Activated naive CD4-positive, alpha-beta T cell treated with anti-CD3 and anti-CD28 coated beads, Interleukin-2, amount 50 U/mL, for 72 hours (primary cell): ENCODE measurements at places on chromosomes 11 and 22. TPM values are rescaled to one million over a fixed set of nuclear protein-coding genes. Genes with fewer than 3 reads are reported as not detected.
A peak's percentile ranks its signal among the peaks of the same experiment; 100 is the strongest.

- no peak for DNase-seq
Measured at GRCh38 chr22:29988719-29989118, 91.5 kb upstream of the HORMAD2 start.

DNA sequence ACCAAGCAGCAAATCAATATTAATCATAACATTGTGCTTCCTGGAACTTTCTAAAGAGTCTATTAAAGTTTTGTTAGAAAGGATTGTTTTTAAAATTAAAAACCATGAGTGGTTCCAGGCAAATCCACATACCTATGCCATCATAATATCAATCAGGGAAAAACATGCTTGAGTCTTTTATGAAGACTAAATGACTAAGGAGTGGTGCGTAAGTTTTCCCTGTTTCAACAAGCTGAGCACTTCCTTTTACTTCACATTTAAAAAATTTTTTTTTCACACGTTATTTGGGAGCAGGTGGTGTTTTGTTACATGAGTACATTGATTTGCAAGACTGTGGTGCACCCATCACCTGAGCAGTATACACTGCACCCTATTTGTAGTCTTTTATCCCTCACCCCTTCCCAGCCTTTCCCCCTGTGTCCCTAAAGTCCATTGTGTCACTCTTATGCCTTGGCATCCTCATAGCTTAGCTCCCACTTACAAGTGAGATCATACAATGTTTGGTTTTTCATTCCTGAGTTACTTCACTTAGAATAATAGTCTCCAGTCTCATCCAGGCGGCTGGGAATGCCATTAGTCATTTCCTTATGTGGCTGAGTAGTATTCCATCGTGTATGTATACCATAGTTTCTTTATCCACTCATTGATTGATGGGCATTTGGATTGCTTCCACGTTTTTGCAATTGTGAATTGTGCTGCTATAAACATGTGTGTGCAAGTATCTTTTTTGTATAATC is 1190.3 kb upstream of the RAG2 start:
- DNase-seq: no peak

- DNase-seq: no peak
Measured at GRCh38 chr22:45335021-45335818, 25.5 kb downstream of the FAM118A start.

- DNase-seq: no peak
Measured at GRCh38 chr11:121741761-121742361, 289.1 kb upstream of the SORL1-AS1 start.

GRCh38 chr22:44495629-44496028 is 2.4 kb downstream of the RTL6 start:
- no peak for DNase-seq

DNA sequence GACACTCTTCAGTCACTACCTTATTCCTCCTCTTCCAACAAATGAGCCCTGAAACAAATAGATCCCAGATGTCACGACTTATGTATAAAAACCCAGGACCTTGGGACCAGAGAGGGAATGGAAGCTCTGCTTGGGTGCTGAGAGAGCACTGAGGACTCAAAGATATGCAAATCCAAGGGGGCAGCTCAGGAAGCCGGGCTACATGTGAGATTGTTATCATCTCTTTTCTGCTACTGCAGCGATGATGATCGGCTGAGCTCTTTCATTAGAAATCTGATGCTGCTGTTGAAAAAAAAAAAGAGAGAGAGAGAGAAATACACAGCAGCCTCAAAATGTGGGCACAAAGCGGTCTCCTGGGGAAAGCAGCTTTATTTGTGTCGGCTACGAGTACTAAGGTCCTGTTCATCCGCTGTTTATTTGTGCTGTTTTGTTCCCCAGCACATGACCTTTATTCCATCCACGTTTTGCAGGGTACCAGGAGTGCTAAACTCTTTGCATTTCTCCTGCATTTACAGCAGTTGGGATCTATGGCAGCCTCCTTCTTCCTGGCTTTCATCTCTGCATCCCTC is 120.2 kb downstream of the TRIM29 start:
- no peak for DNase-seq

GRCh38 chr11:117188620-117189081 is 10.1 kb downstream of the SIDT2 start:
- DNase-seq: no peak

- DNase-seq: no peak
Measured at GRCh38 chr11:69656536-69657455, 15.8 kb downstream of the CCND1 start.

- DNase-seq: no peak
Measured at GRCh38 chr11:1221848-1222311, 986 bp upstream of the MUC5B start.

DNA sequence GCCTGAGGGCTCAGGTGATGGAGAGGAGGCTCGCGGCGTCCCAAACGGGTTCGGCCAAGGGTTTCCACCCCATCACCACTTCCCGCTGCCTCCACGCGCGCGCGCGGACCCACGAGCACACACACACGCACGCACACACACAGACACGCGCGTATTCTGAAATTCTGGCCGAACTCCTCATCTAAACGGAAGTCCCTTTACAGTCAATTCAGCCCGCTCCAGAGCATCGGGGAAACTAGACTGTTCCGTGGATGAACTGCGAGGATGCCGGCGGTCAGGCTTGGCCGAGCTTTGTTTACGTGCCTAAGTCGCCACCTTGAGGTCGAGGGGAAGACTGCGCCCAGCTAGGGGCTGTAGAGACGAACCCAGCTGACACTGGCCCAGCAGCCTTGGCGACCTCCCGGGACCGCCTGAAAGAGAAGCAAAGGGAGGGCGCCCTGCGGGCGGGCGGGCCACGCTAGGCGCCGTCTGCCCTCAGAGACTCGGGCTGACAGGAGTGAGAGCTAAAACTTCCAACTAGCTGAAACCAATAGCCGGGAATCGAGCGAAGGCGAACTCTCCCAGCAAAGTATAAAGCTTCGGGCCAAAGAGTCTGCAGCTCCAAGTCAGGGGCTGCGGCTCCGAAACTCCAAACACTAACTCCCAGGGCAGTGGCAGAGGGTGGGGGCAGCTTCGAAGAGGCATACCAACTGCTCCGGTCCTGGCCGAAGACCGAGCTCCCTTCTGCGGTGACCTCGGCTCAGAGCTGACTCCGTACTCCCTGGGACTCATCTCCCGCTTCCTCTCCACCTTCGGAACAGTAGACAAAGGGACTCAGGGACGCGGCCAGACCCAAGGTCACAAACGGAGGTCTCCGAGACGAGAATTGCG is 124.7 kb upstream of the C11orf58 start:
- DNase-seq: peak; percentile 79

- DNase-seq: no peak
Measured at GRCh38 chr11:14445542-14446530, 53.8 kb downstream of the COPB1 start.

GRCh38 chr11:79189055-79189454 is 251.8 kb downstream of the TENM4 start:
- DNase-seq: no peak

- DNase-seq: peak; percentile 23
Measured at GRCh38 chr11:69640995-69641581, at the start of gene CCND1. CCND1 (plus strand) TSS chr11:69641156; CDS start chr11:69641314, 158 bp downstream.

- no peak for DNase-seq
Measured at GRCh38 chr11:43359422-43359818, 700 bp downstream of the TTC17 start.

GRCh38 chr11:114276077-114276476 is 20.1 kb upstream of the NNMT start:
- DNase-seq: no peak

- no peak for DNase-seq
Measured at GRCh38 chr11:122872046-122872445, 10.5 kb upstream of the JHY start.

DNA sequence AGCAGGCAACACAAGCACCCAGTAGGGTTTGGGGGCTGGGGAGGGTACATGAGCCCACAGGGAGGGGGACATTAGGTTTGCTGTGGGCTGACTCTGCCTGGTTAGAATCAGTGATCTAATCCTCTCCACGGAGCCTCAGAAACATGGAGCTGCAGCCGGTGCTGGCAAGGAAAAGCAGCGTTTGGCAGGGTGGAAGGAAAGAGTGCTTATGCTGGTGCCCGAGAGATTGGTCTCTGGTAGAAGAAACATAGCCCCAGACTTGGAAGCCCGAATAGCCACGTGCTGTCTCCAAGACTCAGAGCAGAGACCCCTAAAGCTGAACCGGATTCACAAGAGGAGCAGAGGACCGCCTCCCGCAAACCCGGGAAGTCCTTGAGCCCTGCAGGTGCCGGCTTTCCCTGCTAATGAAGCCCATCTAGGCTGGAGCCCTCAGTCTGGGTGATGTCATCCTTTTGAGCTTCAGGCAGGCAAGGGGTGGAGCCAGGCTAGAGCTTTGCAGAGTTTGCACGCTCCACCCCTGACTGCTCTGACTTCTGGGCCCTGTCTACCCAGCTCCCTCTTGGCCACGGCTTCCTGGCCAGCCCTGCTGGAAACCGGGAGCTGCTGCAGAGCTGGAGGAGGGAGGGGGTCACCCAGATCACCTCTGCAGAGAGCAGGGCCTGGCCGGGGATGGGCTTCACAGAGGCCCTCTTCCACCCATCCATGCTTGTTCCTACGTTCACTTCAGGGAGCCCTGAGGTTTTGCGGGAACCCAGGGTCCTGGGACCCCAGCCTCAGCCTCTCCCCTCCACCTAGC is 35.0 kb upstream of the JAM3 start:
- DNase-seq: peak; percentile 66

DNA sequence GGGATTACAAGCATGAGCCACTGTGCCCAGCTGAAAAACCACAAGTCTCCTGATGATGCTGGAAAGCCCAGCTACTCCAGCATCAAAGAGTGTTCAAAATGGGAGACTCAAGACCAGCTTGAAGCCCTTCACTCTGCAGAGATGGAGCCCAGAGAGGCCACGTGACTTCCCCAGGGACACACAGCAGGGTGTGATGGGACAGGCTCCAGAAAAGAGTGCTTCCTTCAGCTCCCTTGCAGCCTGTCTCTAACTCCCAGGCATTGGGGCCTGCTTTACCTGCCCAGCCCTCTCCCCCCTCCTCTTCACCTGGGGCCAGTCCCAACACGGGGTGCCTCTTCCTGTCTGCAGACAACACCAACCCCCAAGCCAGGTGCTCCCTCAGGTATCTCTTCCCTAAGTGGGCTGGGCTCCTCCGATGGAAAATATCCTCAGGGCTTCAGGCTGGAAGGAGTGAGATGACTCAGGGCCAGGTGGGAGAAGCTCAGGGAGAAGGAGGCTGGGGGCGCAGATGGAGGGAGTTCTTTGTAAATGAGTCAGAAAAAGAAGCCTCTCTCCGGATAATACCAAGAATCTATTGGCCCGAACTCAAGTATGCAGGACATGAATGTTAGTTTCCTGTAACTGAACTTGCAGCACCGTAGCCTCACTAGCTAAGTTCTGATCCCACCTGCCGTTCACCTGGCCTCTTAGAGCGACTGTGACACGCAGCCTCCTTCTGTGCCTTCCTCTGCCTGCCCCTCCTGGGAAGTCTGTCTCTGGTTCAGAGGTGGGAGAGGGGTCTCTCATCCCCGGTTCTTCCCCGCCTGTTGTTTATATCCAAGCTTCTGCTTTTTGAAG is 326.6 kb downstream of the MN1 start:
- DNase-seq: no peak

- no peak for DNase-seq
Measured at GRCh38 chr22:45918459-45919370, 58.2 kb downstream of the WNT7B start.

GRCh38 chr22:50624347-50625130 is 3.4 kb downstream of the ARSA start:
- no peak for DNase-seq

DNA sequence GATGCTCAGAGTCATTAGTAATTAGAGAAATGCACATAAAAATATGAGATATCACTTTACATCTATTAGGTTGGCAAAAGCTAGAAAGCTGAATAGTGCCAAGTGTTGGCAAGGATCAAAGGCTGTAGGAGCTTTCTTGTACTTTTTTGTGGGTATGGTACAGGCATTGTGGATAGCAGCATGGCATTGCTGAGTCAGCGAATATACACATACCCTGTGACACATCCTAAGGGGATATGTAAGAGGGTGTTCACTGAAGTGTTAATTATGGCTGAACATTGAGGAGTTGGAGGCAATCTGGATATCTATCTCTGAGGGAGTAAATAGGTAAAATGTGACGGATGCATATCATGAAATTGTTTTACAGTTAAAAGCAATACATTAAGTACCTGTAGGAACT is 27.0 kb upstream of the IL18BP start:
- no peak for DNase-seq

- no peak for DNase-seq
Measured at GRCh38 chr22:38273135-38273826, 471 bp upstream of the TMEM184B start.

DNA sequence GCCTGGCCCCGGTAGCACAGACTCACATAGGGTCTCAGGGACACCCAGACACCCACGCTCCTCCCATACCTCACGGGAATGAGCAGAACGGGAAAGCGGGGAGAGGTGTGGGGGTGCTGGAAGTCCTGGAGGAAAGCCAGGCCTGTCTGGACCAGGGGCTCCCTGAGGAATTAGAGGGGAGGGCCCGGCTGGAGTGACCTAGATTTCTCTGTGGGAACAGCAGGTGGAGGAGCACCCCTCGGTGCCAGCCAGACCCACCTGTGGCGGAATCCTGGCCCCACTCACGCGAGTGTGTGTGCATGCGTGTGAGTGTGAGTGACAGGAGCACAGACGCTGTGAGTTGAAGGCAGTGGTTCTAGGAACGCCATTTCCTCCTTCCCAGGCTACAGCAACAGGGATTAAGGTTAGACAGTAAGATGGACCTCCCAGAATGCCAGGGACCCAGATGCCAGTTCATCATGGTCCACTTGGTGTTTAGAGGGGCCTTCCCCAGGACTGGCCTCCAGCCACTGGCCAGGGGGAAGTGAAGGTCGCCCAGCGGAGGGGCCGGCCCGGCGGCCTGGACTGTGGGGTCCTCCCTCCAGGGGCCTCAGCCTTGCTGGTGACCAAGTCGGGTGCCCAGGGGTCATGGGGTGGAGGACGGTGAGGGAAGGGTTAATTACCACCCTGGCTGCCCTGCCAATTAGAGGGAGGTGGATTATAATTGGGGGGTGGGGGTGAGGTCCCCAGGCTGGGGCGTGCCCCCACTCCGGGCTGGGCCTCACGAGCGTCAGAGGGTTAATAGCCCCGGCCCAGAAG is 1.0 kb downstream of the PKP3 start:
- DNase-seq: no peak

DNA sequence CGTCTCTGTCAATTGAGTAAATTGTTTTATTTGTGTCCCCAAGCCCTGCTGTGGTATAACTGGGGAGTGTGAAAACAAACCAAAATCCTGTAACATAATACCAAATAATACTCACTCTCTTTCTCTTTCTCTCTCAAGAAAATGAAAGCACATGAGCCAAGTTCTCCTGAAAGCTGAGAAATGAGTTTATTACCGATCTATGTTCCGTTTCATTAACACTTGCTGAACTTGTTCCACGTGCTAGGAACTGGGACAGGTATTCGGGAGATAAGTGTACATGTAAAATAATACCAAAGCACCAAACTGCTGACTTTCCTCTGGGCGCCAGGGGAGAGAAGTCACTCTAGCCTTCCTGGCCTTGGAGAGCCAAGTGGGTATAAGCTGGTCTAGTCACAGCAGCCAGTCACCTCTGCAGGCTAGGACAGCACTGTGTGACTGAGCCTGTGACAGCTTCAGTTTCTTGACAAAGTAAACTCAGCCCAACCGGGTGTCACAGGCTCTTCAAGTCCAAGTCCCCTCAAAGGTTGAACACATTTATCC is 23.1 kb downstream of the CD6 start:
- no peak for DNase-seq

PRRG4 gene
- total RNA-seq: 0.32 TPM

FLRT1 gene
- not detected for total RNA-seq

SYTL2 gene
- total RNA-seq: 4.6 TPM

SHISAL1 gene
- not detected for total RNA-seq

RFPL2 gene
- 0.29 TPM for total RNA-seq

APOA1 gene
- total RNA-seq: 0.84 TPM

TMPRSS4 gene
- not detected for total RNA-seq

CST6 gene
- total RNA-seq: not detected

EFCAB6 gene
- 0.80 TPM for total RNA-seq

P2RY2 gene
- total RNA-seq: not detected

TRIM22 gene
- 228 TPM for total RNA-seq
